ENCODE measurements at places on chromosomes 4 and X.

DNA sequence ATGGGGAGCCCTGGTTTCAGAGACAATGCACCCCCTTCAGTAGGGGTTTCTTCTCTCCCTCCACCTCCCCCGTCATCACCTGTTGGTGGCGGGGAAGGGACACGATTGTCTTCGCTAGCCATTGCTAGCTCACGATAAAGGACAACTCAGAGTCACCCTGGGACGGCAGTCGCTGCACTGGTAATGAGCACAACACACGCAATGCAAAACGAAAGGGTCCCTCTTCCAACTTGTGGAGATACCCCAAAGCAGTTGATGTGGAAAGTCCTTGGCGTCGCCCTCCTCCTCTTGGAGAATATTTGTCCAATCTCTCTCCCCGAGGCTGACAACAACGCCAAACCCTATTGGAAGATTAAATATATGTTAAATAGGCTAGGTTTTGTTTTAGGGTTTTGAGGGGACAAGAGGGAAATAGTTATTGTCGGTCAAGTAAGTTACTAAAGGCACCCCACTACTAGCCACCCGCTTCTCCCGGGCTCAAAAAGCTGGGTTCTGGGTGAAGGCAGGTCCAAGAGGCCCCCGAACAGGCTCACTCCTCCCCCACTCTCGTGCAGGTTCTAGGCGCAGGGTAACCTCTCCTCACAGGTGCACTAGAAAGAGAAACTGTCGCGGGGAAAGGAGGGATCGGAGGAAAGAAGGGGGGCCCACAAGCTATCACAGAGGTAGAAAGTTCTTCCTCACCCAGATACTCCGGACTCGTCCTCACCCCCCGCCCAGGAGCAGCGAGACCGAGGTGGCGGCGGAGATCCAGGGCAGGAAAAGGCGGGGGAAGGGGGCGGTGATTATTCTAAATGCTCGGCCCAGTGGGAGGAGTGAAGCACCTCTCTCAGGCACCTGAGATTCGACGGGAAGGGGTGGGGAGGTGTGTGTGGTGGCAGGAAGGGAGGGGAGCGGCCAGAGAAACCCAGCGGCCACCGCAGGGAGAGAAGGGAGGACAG, at the start of gene LRBA:
Gene LRBA, minus strand, starts transcription at position 764 of the 938 bp plus-strand sequence. Its CDS starts 642 bp downstream, at position 122.
- DNase-seq = peak; percentile 58

- DNase-seq = no peak
These were observed 15.5 kb upstream of the HSD17B11 start for GRCh38 chr4:87406462-87406861.

DNA sequence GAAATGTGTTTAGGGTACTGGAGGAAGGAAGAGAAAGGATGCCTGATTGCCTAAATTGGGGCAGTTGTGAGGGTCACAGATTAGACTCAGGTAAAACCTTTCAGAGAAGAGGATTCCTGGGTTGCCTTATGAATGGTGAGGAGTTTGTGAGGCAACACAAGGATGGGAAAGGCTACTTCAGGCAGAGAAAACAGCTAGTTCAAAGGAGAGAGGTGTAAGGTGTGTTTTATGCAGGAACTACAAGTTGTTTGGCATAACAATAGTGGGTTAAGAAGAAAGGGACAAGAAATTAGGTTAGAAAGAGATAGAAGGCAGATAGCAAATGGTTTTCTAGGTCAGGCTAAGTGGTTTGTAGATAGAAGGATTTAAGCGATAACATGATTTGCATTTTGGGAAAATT, 75.1 kb upstream of the PGRMC2 start:
- no peak for DNase-seq

GRCh38 chrX:2188330-2188792, 312.4 kb downstream of the DHRSX start:
- DNase-seq = peak; percentile 33

DNA sequence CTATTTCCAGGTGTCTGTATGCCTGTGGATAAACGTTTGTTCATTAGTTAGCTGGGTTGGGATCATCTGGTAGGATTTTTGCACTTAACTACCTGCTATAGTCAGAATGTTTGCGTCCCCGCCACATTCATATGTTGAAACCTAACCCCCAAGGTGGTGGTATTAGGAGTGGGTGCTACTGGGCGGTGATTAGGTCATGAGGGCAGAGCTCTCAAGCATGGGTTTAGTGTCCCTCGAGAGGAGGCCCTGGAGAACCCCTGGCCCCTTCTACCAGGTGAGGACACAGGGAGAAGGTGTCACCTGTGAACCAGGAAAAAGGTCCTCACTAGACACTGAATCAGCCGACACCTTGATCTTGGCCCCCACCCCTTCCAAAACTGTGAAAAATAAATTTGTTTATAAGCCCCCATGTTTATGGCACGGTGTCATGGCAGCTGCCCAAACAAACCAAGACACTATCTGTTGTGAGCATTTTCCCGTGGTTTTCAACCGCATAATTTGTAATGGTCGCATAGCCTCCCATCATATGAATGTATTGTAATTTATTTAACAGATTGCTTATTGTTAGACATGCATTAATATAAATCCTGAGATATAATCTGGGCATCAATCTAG, 92.7 kb upstream of the TRIM2 start:
- no peak for DNase-seq

GRCh38 chrX:38985375-38985774, 184.1 kb downstream of the MID1IP1 start:
- peak; percentile 30 for DNase-seq

GRCh38 chr4:148025981-148026380, 294.1 kb downstream of the ARHGAP10 start:
- DNase-seq = peak; percentile 94

Data from choroid plexus epithelial cell (primary cell).